ENCODE measurements at places on chromosomes 7 and 10. TPM values are rescaled to one million over a fixed set of nuclear protein-coding genes. Genes with fewer than 3 reads are reported as not detected.

CH25H gene
- total RNA-seq: 0.21 TPM

TWIST1 gene
- total RNA-seq: 16.4 TPM

ECHDC3 gene
- 28.4 TPM for total RNA-seq

INA gene
- total RNA-seq: 1.0 TPM

GPR26 gene
- 0.10 TPM for total RNA-seq

WASHC2C gene
- 59.0 TPM for total RNA-seq

HELLS gene
- total RNA-seq: 39.9 TPM

FKBP6 gene
- total RNA-seq: not detected

KEL gene
- total RNA-seq: 1.6 TPM

SPDYE9 gene
- total RNA-seq: not detected

CCDC3 gene
- total RNA-seq: 15.0 TPM

IDI2 gene
- total RNA-seq: not detected

SEMA3C gene
- total RNA-seq: 212 TPM

NXPH1 gene
- total RNA-seq: not detected

GIMAP5 gene
- total RNA-seq: 23.8 TPM

ZNF248 gene
- 28.9 TPM for total RNA-seq

ZNF37A gene
- total RNA-seq: 16.5 TPM

ASIC3 gene
- total RNA-seq: 0.51 TPM

INTS15 gene
- total RNA-seq: 19.0 TPM

OPN4 gene
- total RNA-seq: not detected

ATOH7 gene
- 0.82 TPM for total RNA-seq

CFAP46 gene
- 0.41 TPM for total RNA-seq

MUC12 gene
- not detected for total RNA-seq

MPP7 gene
- total RNA-seq: 14.0 TPM

PHF14 gene
- 78.9 TPM for total RNA-seq

KIAA1217 gene
- total RNA-seq: 36.0 TPM

OPALIN gene
- not detected for total RNA-seq

GRM8 gene
- total RNA-seq: 0.41 TPM

TAS2R3 gene
- 5.0 TPM for total RNA-seq
